Adrenal gland (tissue), 19 donors: ENCODE measurements at places on chromosomes 13 and 19. TPM values are rescaled to one million over a fixed set of nuclear protein-coding genes. Genes with fewer than 3 reads are reported as not detected.

DNA sequence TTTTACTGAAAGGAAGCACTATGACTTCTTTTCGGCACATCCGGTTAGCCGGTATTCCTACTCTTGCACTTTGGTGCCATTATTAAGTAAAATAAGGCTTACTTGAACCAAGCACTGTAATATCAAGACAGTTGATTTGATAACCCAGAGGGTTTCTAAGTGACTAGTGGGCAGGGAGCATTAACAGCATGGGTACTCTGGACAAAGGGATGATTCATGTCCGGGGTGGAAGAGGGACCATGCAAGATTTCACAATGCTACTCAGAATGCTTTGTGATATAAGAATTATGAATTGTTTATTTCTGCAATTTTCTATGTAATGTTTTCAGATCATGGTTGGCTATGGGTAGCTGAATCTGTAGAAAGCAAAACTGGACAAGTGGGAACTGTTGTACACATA, 282.1 kb downstream of the TDRD3 start:
- H3K27ac ChIP-seq, result no peak overlapping the region
- H3K4me3 ChIP-seq, result no peak overlapping the region
- DNase-seq, result no peak
- no peaks in the 10 kb centered on the region for H3K27me3 ChIP-seq

GRCh38 chr13:34250151-34250670, 432.3 kb downstream of the RFC3 start:
- H3K4me3 ChIP-seq, result no peak overlapping the region
- no peaks in the 10 kb centered on the region for H3K36me3 ChIP-seq
- no peak overlapping the region for H3K27ac ChIP-seq

DNA sequence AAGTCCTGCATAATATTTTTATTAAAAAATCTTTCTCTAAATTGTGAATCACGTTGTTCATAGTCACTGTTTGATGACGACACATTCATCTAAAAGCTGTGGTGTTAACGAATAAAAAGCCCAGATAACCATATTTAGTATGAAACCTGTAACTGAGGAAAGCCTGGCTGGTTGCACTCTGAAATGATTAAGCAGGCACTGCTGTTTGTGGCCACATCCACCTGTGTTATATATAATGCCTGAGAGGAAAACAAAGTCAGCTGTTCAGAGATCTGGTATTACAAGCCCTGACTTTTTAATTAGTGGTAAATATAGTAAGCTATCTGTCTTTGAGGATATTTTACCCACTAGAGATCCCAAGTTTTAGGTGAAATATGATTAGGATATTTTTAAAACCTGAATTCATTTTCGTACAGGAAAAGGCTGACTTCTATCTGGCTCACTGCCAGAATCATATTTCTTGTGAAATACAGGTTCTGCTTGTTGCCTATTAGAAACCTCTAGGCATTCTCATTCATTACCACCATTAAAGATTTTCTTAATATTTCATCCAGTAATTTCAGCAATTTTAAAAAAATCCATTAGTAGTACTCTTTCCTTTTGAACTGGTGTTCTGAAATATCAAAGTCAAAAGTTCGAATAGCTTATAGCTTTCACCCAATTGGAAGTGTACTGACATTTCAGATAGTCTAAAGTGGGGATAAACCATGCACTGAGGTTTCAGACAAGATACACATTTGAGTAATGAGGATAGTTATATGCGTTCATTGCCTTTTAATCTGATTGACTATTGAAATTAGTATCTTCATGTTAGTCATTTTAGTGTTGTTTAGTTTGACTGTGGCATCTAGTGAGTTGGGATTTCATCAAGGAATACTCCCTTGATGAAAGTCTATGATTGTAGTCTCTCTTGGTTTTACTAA, 79.7 kb downstream of the LMO7 start:
- no peak for DNase-seq
- no peaks in the 10 kb centered on the region for H3K36me3 ChIP-seq
- H3K4me3 ChIP-seq, result no peak overlapping the region
- H3K27me3 ChIP-seq, result no peaks in the 10 kb centered on the region
- H3K27ac ChIP-seq, result no peak overlapping the region

The NUFIP1 gene
- total RNA-seq, result 2.8 TPM

The SLC6A16 gene
- 1.7 TPM for total RNA-seq
